GM18507 (cell line): ENCODE measurements at places on chromosomes 1 and 21.

DNA sequence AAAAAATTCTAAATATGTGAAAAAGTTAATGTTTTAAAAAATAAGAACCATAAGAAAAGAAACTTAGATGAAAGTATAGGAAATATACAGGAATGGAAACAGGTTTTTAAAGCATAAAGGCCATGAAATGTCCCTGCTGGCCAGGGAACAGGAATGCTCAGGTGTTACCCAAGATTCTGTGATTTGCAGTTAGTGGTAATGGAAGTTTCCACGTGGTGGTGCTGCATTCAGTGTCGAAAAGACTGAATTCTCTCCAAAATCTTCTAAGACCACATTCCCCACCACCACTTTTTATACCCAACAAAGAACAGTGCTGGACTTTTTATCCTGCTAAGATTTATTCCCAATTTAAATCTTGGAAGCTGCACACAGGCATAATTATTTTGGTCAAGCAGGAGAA is 126.2 kb downstream of the PRRX1 start:
- no peak for DNase-seq

DNA sequence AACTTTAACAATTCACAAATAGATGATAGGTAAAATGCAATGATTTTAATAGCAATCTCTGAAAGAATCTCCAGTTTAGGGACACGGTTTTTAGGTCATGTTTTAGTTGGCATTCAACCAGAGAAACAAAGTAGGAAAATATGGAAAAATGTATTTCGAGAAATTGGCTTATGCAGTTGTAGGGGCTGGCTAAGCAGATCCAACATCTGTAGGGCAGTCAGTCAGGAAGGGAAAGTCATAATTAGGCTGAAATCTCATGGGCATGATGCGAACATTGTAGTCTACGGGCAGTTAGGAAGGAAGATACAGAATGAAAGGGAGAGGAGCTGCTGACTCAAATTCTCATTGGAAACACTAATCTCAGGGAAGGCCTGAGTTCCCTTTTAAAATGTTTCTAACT is 1276.0 kb upstream of the ADGRL4 start:
- DNase-seq: no peak

GRCh38 chr1:22588899-22589422 is 25.7 kb downstream of the EPHA8 start:
- no peak for DNase-seq

DNA sequence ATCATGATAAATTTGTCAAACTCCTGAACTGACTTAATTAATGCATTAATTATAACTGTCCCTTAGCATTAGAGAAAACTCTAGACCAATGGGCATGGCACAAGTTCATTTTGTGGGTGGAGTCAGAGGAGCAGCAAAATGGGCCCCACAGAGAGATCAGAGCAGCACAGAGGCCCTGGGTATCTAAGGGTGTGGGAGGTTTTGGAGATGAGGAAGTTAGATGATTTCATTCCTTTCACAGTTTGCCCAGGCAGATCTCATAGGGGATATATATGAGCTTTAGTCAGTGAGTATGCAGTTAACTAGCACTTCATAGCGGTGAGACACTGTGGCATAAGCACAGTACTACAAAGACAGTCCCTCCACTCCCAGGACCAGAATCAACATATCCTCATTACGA is 117.3 kb downstream of the MAB21L3 start:
- no peak for DNase-seq

- no peak for DNase-seq
Observed at GRCh38 chr1:6419397-6419803, 319 bp downstream of the HES2 start.

GRCh38 chr1:171140401-171140800 is 44.7 kb upstream of the FMO2 start:
- no peak for DNase-seq

DNA sequence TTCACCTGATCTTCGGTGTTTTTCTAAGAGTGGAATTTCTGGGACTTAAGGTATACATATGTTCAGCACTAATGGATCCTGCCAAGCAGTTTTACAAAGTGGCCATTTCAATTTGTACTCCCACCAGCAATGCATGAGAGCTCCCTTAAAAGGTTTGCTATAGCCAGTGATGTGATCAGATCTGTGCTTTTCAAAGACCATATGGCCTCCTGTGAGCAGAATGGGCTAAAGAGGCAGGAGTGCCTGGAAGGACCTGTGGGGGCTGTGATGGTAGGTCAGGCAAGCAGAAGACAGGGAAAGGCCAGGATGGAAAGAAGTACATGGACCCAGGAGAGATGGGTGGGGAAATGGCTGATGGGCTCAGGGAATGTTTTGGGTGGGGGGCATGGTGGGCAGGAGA is 252.7 kb downstream of the DISC1 start:
- no peak for DNase-seq

GRCh38 chr1:39398278-39399021 is 93.0 kb upstream of the BMP8A start:
- no peak for DNase-seq

- no peak for DNase-seq
Observed at GRCh38 chr1:149942207-149942606, 5.5 kb upstream of the MTMR11 start.

GRCh38 chr1:159847231-159847630 is 15.2 kb downstream of the VSIG8 start:
- no peak for DNase-seq

DNA sequence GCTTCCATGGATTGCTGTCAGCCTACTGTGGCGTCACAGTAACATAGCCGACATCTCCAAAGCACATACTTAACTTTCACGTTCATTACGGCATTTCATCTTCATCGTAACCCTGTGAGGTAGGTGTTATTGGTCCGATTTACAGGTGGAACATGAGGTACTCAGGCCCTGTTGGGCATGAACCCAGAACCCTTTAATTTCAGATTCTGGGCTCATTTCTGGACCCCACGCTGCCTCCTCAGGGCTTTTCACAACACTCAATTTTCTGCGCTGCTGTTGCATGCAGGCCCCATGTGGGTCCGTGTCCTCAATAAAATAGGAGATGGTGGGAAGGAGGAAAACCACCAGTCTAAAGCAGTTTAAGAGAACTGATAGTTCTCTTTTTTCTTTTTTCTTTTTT is 39.6 kb downstream of the UBE2T start:
- DNase-seq: no peak

DNA sequence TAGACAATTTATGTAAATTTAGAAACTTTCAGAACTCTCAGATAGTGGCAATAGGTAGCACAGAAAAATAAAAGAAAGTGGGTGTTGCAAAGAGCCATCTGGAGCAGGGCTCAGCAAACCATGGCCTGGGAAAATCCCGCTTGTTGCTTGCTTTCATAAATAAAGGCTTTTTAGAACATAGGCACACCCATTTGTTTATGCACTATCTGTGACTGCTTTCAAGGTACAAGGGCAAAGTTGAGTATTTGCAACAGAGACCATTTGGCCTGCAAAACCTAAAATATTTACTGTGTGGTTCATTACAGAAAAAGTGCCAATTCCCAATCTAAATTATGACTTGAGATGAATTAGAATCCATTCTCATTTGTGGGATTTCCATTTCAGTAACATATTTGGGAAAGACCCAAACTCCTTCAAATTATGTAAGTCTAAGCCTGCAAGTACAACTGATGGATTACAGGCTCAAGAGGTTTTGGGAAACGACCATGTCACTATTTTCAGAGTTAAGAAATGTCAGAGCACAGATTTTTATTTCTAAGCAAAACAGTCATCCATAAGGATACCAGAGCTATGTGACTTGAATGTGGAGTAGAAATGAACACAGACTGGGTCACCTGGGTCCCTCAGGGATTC is 43.5 kb upstream of the DPT start:
- DNase-seq: no peak

DNA sequence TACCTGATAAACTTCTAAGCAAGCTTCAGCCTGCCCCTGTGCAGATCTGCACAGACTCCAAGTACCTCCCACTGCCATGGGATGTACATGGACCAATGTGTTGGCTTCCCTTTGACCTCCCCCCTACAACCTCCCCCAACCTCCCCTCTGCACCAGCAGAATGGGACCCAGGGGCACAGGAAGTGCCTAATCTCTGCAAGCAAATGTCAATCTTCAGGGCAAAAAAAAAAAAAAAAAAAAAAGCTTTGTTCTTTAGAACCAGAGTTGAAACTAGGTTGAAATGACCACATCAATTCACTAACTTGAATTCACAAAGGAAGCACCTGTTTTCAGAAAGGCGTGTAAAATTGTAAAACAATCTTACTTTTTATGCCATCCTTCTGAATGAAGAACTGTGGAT is 53.9 kb upstream of the TIAM1 start:
- DNase-seq: no peak

GRCh38 chr1:201223852-201224665 is 33.4 kb downstream of the IGFN1 start:
- DNase-seq: no peak

GRCh38 chr1:100959502-100960060 is 63.7 kb downstream of the SLC30A7 start:
- no peak for DNase-seq

GRCh38 chr1:52751589-52752483 is 25.6 kb downstream of the ZYG11B start:
- no peak for DNase-seq

DNA sequence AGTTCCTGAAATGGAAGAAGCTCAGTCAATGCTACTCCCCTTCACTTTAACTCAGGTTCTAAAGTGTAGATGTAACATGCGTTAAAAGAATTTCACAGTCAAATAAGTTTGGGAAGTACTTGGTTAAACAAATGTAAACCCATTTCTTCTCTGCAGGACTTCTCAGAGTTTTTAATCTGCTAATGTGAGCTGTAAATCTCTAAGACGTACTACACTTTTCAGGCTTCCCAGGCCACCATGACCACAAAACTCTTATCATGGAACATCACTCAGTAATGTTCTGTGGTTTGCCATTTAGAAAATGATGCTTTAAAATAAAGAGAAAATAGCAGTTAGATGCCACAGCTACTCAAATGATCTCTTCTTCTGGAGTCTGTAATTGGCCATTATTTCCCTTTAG is 104.3 kb downstream of the HHIPL2 start:
- no peak for DNase-seq

DNA sequence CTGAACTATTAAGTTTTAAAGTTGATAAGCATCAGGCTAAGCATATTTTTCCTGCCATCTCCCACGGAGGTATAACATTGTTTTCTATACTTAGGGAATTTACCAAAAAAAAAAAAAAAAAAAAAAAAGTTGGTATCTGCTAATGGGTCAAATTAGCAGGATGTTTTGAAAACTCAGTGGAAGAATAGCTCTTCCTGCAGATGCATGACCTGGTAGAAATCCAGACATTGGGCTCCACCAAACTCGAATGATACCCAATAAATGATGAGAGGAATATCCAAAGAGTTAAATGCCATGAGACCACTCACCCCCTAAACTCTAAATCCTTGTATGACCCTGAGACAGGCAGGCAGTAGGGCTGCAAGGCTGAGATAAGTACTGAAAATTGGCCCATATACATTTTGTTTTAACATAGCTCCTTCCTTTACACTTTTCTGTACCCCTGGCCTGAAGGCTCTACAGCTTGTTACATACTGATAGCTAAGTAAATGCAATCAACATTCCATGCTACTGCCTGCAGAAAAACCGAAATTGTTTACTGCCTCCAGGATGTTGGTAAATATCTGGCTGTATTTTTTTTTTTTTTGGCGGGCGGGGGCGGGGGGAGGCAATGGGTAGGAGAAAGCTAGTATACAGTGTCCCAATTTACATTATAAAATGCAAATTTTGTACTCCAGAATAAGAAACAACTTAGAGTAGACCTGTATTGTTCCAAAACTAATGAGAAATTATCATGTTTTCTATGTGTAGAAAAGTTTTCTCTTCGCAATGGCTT is 57.6 kb downstream of the NFIA start:
- DNase-seq: no peak

DNA sequence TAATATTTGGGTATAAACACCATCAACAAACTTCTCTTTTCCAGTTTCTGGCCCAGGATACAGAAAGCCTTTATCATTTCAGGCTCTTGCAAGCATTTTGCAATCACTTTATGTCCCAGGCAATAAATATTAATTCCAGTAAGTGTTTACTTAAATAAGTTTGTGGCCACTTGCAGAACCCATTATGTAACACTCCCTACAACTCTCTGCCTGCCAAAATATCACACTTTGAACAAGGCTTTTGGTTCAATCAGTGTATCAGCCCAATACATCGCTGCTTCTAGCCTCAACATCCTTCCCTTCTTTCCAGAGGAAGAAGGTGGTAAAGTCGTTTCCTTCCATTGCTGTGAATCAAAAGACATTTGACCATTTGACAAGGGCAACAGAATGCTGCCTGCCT is 203.0 kb upstream of the USP25 start:
- no peak for DNase-seq

GRCh38 chr1:207822124-207822601 is 70.3 kb downstream of the CD46 start:
- DNase-seq: peak; percentile 73

DNA sequence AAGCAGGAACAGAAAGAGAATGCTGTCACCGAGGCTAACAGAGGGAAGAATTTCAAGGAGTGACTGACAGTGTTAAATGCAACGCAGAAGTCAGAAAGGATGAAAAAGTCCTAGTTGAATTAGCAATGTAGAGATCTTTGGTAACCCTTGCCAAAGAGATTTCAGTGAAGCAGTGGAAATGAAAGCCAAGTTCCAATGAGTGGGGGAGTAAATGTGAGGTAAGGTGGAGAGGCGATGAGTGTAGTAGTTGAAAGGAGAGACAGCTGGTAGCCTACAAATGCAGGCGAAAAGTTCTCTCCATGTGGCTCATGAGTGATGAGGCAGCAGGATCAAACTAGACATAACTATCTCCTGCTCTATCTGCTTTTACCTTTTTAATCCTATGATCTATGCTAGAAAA is 74.6 kb upstream of the IPO9 start:
- DNase-seq: no peak

- DNase-seq: no peak
Observed at GRCh38 chr1:172298141-172298540, 122.3 kb upstream of the C1orf105 start.

GRCh38 chr1:115877511-115877910 is 36.6 kb upstream of the NHLH2 start:
- no peak for DNase-seq

DNA sequence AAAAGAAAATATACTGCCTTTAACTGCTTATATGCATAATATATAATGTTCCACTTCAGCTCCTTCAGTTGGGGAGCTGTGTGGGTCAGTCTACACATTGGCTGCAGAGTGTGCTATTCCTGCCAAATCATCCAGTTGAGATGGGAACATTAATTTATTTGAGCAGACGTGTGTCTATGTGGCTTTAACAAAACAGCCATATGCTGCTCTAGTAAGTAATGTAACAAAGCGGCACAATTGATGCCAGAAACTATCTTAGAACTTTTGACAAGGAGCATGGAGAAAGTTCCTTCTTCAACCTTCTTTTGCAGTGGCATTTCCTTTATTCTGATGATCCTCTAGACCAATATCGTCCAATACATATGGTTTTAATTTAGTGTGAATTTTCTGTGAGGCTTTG is 285.9 kb upstream of the C1orf87 start:
- no peak for DNase-seq

DNA sequence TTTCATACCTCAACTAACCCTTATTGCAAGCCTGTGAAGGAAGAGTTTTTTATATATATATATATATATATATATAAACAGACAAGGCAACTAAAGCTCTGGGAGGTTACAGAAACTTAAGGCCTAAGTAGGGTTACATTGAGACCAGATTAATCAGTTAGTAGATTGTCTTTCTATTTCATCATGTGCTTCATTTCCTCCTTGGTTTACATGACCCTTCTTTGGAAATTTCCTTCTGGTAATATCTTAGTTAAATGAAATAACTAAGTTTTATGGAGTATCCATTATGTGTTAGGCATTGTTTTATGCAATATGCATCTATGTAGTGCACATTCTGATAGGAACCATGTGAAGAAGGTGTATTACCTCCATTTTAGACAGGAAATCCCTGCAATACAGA is 112.7 kb downstream of the FGGY start:
- DNase-seq: no peak

- no peak for DNase-seq
Observed at GRCh38 chr1:113615425-113615824, 143.9 kb downstream of the PHTF1 start.
